ENCODE measurements at places on chromosomes 5 and 9. TPM values are rescaled to one million over a fixed set of nuclear protein-coding genes. Genes with fewer than 3 reads are reported as not detected.

SLC2A8 gene
- polyA plus RNA-seq, result 20.2 TPM

PCA3 gene
- not detected for polyA plus RNA-seq

SH3GL2 gene
- not detected for polyA plus RNA-seq

DNA sequence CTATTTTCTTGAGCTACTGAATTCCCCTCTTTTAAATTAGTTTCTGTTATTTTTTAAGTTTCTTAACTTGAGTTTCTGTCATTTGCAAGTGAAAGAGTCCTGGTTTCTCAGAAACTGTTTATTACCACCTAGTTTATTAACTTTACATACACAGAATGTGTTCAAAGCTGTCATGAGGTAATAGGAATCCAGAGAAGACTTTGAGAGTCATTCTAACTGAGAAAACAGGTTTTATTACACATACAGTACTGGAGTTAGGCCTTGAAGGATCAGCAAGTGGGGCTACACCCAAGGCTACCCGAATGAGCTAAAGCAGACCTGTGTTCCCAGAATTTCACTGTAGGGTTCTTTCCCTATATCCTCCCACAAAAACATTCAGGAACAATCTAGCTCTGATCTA lies 33.1 kb downstream of the FAM114A2 start:
- DNase-seq, result no peak

- DNase-seq, result no peak
Observed at GRCh38 chr9:76756268-76756640, 8.0 kb upstream of the PCA3 start.

DNA sequence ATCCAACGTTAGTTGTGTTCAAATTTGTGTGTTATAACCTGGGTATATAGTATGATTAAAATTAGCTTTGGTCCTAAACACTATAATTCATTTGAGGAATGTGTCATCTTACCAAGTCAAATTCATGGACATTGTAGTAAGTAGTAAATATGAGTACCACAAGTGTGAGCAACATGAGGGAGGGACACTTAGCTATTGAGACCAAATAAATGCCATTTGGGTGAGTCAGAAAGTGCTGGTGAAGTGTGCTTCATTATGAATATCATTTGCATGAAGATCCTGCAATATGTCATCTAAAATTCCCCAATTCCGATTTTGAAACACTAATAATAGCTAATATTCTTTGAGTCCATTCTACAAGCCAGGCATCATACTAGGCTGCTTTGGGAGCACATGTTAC lies 336.7 kb upstream of the KIF2A start:
- DNase-seq, result no peak

- DNase-seq, result no peak
Observed at GRCh38 chr5:111447099-111447498, 65.2 kb downstream of the STARD4 start.

GRCh38 chr9:125705893-125706292 lies 1.1 kb downstream of the MAPKAP1 start:
- DNase-seq, result no peak

- no peak for DNase-seq
Observed at GRCh38 chr5:89849830-89850512, 559.6 kb downstream of the CETN3 start.

DNA sequence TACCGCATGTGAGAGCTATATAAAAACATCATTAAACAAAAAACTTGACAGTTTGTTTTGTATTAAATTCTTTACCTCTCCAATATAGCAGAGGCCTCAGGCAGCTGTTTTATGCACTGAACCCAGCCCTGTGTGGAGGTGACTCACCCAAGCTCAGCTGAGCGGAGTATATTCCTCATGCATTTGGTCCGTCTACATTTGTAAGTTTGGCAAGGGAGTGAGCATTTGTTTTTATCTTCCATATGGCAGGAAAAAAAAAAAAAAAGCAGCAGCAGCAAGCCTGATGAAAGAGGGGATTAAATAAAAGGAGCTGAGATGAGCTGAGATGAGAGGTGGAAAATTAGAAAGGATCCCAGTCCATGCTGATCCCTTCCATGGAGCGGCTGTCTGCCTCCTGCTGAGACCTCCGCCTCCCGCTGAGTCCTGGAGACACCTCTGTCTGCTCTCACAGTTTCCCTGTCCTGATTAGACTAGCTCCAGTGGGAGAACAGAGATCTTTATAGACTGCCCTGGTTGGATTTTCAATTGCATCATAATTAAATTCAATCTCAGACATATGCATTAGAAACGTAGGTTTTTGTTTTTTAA lies 112.0 kb upstream of the CTNND2 start:
- DNase-seq, result no peak

GRCh38 chr5:161547406-161547737 lies 847 bp upstream of the GABRB2 start:
- DNase-seq, result no peak

DNA sequence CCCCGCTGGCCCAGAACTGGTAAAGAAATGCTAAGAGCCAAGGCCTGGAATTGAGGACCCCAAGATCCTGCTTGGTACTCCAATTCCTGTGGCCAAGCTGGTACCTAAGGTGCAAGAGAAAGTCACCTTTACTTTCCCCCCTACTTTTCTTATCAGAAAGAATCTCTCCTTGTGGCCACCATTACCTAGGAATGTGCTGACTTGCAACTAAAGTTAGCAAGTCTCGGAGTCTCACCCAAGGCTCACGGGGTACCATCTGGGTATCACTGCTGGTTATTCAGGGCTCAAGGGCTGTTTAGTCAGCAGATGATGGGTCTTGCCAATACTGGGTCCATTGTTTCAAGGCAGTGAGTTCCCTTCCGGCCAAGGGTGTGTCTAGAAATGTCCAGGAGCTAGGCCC lies 270.2 kb downstream of the KDM4C start:
- no peak for DNase-seq

DNA sequence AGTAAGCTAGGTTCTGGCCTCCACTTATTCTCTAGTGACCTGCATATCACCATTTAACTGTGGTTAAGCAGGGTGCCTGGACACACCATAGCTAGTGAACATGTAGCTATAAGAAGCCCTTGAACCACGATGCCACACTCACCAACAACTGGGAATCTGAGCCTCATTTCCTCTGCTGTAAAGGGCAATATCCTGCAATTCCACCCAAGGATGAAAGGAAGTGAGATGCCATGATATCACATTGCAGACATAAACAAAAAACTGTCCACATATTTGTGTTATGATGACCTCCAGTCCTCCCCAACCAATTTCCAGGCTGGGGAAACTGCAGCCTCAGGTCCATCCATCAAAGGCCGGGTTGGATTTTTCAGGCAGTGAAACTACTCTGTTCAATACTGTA lies 10.4 kb downstream of the TNIP1 start:
- DNase-seq, result no peak

DNA sequence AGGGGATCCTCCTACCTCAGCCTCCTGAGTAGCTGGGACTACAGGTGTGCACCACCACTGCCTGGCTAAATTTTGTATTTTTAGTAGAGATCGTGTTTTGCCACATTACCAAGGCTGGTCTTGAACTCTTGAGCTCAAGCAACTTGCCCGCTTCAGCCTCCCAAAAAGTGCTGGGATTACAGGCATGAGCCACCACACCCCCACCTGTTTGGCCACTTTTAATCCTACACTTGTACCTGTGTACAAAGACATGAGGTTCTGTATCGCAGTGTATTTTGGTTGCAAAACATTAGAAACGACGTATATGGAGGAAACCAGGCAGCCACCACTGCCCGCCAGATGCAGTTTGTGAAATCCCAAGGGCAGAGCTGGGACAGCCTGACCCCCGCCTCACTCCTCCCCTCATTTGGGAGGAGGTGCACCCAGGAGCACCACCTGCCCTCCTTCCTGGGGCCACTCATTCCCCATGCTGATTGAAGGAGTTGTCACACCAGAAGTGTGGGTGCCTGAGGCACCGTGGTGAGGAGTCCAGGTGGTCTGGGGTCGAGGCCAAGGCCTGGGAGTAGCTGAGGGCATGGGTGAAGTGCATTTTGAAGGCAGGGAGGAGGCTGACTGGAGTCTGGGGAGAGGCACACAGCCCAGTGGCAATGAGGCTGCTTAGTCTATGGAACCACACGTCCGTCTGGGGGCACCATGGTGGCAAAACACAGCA lies 39.3 kb upstream of the OLFM1 start:
- no peak for DNase-seq

DNA sequence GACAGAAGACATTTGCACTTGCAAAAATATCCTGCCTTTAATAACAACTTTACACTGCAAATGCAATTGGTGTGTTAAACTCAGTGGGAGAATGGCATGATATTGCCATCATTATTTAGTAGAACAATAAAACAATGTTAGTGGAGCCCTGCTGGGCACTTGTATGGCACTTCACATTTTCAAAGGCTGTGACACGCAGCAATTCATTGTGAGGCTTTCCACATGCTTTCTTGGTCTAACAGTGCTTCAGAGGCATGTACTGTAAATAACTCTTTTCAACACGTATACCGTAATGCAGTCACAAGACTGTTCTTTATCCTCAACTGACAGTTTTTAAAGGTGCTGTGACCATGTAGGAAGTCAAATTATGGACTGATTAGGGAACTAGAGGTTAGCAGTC lies 155.5 kb upstream of the EPB41L4A start:
- DNase-seq, result no peak

DNA sequence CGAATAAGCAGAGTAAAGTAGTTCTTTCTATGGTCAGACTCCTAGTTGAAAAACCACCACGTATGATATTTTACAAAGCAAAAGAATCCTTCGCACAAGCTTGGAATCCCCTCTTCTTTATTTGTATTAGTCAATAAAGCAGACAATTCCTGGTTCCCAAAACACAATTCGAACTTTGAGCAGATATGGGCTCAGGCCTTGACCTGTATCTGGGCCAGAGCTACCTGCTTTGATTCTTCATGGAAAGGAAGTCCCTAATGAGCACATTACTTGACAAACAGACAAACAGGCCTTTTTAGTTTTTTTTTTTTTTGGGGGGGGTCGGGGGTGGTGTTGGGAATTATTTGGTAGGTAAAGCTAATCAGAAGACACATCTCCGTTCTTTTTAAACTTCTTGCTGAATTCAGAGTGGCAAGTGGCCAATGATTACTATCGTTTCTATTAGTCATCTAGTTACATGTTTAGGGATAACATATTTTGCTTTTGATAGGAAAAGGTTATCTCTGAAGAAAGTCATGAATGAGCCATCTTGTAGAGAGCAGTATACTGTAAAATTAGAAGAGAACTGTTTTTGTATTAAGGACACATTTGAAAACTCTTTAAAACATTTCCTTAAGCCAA lies 116.6 kb upstream of the HMHB1 start:
- DNase-seq, result no peak

GRCh38 chr9:114283551-114284111 lies 39.3 kb upstream of the ORM1 start:
- DNase-seq, result no peak
